ENCODE measurements at places on chromosomes 12 and 14. TPM values are rescaled to one million over a fixed set of nuclear protein-coding genes. Genes with fewer than 3 reads are reported as not detected.

Gene A2M
- 182 TPM for total RNA-seq

Gene AVPR1A
- total RNA-seq = 25.7 TPM

Gene TMEM119
- total RNA-seq = 51.7 TPM

Gene SCNN1A
- 4.9 TPM for total RNA-seq

Gene MUCL1
- not detected for total RNA-seq

Gene PROX2
- total RNA-seq = not detected

Gene TCL1A
- not detected for total RNA-seq

Gene TSHR
- 0.88 TPM for total RNA-seq

Gene HOXC9
- not detected for total RNA-seq

Data from camera-type eye (tissue), 1 donor.